ENCODE measurements at places on chromosomes 1 and 21. TPM values are rescaled to one million over a fixed set of nuclear protein-coding genes. Genes with fewer than 3 reads are reported as not detected.

- DNase-seq: no peak
These were observed 80.9 kb downstream of the UCHL5 start for GRCh38 chr1:192978195-192978710.

GRCh38 chr1:207944571-207944970 lies 33.6 kb upstream of the CD34 start:
- DNase-seq: no peak

DNA sequence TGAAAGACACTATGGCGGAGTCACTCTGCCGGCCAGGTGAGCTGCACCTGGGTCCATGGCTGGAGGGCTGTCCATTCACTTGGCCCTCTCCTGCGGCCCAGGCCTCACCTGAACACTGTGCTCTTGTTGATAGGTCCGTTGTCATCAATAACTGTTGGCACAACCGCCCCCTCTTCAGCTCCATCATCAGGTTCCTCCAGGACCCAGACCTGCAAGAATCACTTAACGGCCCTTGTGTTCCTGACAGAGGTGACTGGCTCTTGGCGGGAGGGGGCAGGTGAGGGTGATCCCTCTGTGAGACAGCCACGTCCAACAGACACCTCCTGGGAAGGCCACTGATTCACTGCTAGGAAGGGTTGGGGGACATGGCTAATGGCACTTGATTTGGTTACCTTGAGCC lies 54.9 kb downstream of the INAVA start:
- no peak for DNase-seq

DNA sequence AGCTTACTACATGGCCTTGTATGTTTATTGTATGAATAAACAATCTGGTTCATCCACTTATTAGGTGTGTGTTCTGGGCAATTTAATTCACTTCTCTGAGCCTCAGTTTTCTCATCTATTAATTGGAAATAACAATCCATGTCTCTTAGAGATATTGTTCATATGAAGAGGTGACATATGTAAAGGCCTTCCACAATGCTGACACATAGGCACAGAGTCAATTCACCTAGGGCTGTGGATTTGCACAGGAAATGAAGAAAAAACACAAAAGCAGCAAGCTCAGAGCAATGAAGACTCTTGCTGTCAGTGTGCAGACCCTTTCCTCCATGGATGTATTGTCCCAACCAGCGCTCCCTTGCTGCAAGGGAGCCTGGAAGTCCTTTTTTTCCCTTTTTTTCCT lies 195.2 kb upstream of the CAMK1G start:
- no peak for DNase-seq

- no peak for DNase-seq
These were observed 17.3 kb upstream of the ETS2 start for GRCh38 chr21:38788275-38788905.

- DNase-seq: no peak
These were observed 14.7 kb downstream of the PDXK start for GRCh38 chr21:43733529-43734071.

DNA sequence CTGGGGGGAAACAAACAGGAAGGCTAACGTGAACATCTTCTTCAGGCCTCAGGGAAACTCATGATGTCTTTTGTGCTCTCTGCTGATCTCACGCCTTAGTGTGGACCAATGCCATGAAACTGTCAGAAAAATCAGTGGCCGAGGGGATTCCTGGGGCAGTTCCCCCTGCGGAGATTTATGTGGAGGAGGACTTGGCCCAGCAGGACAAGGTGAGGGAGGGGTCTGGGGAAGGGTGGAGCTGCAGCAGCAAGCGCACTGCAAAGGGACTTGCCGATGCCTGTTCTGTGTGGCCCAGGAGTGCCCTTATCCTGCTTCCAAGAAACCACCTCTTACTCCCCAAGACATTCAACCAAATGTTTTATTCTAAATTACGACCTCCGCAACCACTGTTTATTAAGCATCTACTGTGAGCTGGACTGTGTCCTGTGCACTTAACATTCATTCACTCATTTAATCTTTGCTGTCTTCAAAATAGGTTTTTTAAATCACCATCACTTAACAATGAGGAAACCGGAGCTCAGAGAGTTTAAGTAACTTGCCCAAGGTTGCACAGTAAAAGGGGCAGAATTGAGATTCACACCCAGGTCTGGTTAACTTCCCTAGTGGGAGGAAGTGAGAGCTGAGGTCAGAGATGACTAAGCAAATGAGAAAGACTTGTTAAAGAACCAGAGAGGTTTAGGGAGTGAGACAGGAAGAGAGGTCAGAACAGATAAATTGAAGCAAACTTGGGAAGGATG lies 49.7 kb downstream of the FHAD1 start:
- no peak for DNase-seq

DNA sequence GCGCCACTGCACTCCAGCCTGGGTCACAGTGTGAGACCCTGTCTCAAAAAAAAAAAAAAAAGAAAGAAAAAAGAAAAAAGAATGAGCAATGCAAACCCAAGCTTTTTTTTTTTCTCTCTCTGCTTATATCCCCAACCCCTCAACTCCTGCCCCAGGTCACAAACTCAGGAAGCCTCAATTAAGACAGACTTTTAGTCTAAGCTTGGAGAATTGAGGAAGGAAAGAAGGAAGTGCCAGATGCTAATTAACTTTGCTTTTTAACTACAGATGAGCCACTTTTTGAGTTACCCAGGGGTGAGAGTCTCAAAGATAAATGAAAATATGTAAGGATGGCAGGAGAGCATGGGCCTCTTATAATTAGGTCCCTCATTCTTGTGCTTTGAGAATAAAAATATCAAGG lies 33.3 kb downstream of the PIK3CD start:
- no peak for DNase-seq

GRCh38 chr1:44786841-44787426 lies 1.0 kb downstream of the BEST4 start:
- no peak for DNase-seq

DNA sequence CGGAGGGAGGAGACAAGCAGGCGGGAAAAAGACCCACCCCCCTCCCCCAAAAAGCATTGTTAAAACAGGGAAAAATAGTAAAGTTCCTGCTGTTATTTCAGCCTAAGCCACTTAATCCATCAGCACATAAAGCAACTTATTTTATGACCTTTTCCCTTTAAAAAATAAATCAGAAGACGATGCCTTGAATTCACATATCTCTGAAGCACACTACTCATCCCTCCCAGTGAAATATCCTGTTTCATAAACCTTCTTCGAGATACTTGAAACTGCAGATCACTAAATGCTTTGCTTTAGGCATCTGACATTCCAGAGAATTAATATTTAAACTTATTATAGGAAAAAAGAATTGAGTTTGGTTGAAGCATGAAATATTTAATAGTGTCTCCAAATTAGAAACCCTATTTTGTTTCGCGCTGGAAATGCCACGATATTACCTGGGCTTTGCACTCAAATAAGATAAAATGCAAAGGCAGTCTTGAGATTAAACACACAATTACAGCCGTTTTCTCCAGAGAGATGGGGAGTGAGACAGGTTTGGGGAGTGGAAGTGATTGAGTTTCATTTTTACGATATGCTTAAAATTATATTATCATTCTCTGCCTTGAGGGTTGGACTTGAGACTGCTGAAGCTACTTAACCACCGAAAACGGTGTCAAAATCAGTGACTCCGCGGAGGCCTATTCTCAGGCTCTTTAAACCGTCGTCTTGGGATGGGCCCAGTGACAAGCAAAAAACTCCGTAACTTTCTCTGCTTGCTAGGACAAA lies 9.3 kb downstream of the GLIS1 start:
- no peak for DNase-seq

DNA sequence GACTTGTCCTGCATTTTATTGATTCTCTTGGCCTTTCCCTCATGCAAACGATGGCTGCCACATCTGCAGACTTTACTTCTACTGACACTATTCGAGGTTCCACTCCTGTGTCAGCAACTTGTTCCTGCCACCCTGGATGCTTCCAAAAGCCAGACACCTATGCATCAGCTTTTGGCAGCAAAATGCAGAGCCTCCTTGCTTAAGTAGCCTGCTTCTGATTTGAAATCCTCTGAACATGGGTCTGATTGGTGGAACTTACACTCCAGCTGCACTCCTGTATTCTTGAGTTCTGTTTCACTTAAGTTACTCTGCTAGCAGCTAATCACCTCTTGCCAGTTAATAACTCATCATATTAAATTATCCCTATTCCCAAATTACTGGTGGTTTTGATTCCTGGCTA lies 152.1 kb upstream of the FMN2 start:
- DNase-seq: no peak

DNA sequence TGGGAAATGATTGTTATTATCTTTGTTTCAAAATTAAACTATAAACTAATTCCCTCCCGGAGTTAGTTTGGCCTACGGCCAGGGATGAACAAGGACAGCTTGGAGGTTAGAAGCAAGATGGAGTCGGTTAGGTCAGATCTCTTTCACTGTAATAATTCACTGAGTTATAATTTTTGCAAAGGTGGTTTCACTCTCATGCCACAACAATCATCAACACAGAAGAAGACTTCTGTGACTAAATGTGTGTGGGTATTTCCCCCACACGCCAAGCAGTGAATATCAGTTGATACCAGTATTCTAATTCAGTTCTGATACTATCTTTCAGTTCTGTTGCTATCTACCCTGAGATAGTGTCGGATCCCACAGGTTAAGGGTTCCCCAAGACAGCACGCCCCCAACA lies 215.1 kb downstream of the S1PR1 start:
- no peak for DNase-seq

GRCh38 chr1:3170561-3171453 lies 101.8 kb downstream of the PRDM16 start:
- peak; percentile 86 for DNase-seq

DNA sequence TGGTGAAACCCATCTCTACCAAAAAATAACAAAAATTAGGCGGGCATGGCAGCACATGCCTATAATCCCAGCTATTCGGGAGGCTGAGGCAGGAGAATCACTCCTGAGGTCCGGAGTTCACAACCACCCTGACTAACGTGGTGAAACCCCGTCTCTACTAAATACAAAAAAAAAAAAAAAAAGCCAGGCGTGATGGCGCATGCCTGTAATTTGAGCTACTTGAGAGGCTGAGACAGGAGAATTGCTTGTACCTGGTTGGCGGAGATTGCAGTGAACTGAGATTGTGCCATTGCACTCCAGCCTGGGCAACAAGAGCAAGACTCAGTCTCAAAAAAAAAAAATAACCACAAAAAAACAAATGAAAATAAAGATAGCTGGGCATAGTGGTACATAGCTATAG lies 42.3 kb downstream of the CC2D1B start:
- DNase-seq: no peak

GRCh38 chr21:31267644-31268043 lies 76.4 kb downstream of the TIAM1 start:
- no peak for DNase-seq

- no peak for DNase-seq
These were observed 51.9 kb downstream of the KLHDC7A start for GRCh38 chr1:18532390-18533170.

- no peak for DNase-seq
These were observed 49.7 kb downstream of the NMNAT2 start for GRCh38 chr1:183368213-183369108.

DNA sequence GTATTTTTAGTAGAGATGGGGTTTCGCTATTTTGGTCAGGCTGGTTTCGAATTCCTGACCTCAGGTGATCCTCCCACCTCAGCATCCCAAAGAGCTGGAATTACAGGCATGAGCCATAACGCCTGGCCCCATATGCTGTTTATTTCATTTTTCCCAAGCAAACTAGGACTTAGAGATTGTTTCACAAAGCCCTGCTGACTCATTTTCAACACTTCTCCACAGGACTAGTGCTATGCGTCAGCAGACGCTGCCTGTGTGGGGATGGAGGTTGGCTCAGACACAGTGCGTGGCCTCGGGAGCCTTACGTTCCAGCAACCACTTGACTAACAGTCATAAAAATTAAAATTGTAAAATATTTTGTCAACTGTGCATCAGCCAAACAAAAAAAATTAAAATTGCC lies 22.7 kb downstream of the PKNOX1 start:
- no peak for DNase-seq

GRCh38 chr1:50846224-50846839 lies 113.7 kb downstream of the FAF1 start:
- no peak for DNase-seq

DNA sequence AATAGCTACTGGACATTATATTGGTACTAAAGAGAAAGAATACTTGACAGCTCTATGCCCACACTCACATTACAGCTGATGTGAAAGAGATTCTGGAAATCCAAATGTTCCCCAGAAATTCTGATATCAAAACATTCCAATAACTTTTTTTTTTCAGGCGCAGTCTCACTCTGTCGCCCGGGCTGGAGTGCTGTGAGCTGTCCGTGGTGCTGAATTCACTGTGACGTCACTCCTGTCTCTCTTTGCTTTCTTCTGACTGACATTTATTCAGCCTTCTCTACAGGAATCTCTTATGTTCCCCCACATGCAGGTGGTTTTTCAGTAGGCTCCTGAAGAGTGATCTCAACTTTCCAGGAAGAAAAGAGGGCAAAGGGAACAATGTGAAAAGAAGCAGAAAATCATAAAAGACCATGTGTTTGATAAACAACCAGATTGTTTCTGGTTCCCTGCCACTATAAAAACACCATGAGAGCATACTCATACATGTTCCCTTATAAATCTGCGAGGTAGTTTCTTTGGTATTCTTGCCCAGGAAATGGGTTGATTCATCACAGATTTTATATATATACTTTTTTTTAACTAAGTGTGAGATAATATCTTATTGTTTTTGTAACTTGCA lies 6.2 kb downstream of the S100A7A start:
- DNase-seq: peak; percentile 75

GSTM2 gene
- 147 TPM for total RNA-seq

REN gene
- total RNA-seq: not detected

LMX1A gene
- not detected for total RNA-seq

ARHGEF16 gene
- total RNA-seq: 0.47 TPM

TRABD2B gene
- total RNA-seq: 0.76 TPM

TRIM45 gene
- total RNA-seq: 25.4 TPM

RNF223 gene
- not detected for total RNA-seq

SPEN gene
- 46.2 TPM for total RNA-seq

LHX4 gene
- not detected for total RNA-seq

KRTAP11-1 gene
- total RNA-seq: not detected

DNAJC28 gene
- total RNA-seq: 4.5 TPM

CHIA gene
- total RNA-seq: not detected

CFAP57 gene
- 0.15 TPM for total RNA-seq
